ENCODE measurements at places on chromosomes 11 and 22.

- DNase-seq, result no peak
Measured at GRCh38 chr22:17974087-17974486, 50.3 kb downstream of the MICAL3 start.

- DNase-seq, result no peak
Measured at GRCh38 chr11:83371489-83371888, 85.3 kb upstream of the CCDC90B start.

- no peak for DNase-seq
Measured at GRCh38 chr11:120704256-120704750, 192.8 kb downstream of the GRIK4 start.

DNA sequence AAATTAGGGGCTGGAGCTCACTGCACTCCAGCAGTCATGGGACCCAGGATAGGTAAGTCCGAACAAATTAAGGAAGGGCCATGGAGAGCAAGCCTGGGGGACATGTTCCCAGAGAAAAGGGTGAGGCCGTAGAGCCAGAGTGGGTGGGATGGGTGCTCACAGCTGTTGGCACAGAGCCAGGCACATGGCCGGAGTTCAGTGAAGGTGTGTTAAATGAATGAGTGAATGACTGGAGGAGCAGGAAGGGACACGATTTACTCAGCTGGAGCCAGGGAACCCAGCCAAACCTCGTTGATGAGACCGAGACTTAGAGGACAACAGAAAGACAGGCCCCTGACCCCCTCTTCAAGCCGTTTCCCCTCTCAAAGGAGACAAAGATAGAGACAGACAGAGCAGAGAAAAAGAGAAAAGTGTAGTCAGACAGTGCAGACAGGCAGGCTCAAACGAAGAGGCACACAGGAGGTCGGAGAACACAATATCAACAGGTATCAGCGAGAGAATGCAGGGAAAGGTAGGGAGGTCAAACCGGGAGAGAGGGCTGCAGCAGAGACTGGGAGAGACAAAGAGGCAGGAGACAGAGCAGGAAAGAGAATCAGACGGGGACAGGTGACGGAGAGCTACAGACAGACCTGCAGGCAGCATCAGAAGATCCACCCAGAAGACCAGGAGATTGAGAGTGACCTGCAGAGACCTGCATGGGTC, 590 bp downstream of the SLCO2B1 start:
- no peak for DNase-seq

DNA sequence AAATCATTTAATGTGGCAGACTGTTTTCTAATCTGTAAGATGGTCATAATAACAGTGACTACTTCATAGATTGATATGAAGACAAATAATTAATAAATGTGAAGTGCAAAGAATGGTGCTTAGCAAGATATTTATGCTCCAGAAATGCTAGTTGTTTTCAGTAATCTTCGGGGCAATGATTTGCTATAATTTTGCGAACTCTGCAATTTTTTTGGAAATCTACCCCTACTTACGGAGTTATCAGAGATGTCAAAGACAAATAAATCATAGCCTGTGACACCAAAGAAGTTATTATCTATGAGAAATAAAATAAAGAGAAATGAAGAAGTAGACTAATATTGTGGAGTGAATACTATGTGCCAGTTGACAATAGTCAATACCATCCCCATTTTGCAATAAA, 634.1 kb upstream of the LRRC4C start:
- no peak for DNase-seq

DNA sequence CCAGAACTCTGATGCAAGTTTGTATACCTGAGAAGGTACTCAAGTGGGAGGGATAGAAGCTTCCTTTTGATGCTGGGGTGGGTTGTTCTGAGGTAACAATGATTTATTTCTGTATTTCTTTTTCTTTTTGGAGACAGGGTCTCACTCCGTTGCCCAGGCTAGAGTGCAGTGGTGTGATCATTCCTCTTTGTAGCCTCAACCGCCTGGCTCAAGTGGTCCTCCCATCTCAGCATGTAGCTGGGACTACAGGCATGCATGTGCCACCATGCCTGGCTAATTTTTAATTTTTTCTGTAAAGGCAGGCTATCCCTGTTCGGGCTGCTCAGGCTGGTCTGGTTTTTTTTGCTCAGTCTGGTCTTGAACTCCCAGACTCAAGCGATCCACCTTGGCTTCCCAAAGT, 7.9 kb downstream of the KDM2A start:
- no peak for DNase-seq

GRCh38 chr22:42632096-42632495, 8.3 kb downstream of the ATP5MGL start:
- peak; percentile 33 for DNase-seq

DNA sequence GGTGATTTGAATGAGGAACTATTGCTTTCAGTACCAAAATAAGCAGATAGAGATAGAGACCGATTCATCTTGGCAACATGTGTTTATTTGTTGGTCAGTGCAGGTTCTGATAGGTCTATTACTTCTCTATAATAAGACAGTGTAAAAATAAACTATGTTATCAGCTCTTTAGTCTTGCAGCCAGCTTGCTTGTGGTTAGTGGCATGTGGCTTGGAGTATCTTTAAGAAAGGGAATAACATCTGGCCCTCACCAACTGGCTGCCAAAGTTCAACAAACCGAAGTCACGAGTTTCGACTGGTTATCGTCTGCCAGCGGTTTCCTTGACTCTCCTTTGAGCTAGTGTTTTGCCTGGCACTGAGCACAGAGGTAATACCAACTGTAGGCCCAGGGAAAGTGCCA, 71.8 kb downstream of the CTTN start:
- DNase-seq, result no peak

- DNase-seq, result no peak
Measured at GRCh38 chr11:36280531-36280930, 8.7 kb downstream of the COMMD9 start.

- DNase-seq, result no peak
Measured at GRCh38 chr11:20061776-20062175, 98.5 kb downstream of the DBX1 start.

DNA sequence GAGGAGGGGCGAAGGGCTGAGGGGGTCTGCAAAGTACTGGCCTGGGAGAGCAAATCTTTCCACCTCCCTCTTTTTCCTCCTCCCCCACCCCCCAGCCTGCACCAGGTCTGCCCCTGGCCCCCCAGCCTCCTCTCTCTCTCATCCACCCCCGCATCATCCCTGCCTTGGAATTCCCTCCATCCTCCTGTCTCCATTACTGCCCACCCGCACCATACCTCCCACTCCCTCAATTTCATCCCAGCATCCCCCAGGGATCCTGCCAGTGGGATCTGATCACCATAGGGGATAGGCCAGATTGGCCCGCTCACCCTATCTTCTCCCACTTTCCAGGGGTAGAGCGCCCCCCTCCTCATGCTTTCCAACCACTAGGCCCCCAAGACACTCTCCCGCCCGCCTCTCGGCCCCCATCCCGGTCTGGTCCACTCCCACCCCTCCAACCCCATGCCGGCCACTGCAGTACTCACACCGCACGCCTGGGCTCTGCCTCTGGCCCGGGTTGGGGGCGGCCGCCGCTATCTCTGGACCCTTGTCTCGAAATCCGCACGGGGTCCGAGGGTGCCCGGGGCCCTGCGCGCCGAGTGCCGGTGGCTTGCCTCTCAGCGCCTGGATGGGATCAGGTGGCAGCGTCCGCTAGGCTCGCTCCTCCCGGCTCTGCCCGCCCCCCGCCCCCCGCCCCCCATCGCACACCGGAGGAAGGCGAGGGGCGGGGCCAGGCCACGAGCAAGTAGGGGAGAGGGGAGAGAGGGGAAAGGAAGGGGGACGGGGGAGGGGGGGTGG, at the start of gene GAL3ST3:
TSS of gene GAL3ST3 (minus strand) at position 615 of the 777 bp plus-strand sequence. CDS start 3,746 bp downstream, outside the sequence.
- DNase-seq, result no peak

DNA sequence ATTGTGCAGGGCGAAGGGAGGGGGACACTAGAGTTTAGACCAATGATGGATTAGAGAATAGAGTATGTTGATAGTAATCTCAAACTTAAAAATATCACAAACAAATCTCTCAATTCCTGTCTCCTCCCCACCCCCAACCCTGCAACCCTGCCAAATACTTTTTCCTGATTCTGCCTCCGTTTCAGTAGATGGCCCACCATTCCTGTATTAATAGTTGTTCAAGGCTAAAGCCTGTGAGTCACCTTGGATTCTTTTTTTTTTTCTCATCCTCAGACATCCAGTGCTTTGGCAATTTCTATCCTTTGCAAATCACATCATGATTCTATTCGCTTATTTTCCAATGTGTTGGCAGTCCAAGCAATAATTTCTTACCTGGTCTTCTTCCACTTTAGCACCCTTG, 207.9 kb downstream of the DYNC2H1 start:
- DNase-seq, result peak; percentile 13

DNA sequence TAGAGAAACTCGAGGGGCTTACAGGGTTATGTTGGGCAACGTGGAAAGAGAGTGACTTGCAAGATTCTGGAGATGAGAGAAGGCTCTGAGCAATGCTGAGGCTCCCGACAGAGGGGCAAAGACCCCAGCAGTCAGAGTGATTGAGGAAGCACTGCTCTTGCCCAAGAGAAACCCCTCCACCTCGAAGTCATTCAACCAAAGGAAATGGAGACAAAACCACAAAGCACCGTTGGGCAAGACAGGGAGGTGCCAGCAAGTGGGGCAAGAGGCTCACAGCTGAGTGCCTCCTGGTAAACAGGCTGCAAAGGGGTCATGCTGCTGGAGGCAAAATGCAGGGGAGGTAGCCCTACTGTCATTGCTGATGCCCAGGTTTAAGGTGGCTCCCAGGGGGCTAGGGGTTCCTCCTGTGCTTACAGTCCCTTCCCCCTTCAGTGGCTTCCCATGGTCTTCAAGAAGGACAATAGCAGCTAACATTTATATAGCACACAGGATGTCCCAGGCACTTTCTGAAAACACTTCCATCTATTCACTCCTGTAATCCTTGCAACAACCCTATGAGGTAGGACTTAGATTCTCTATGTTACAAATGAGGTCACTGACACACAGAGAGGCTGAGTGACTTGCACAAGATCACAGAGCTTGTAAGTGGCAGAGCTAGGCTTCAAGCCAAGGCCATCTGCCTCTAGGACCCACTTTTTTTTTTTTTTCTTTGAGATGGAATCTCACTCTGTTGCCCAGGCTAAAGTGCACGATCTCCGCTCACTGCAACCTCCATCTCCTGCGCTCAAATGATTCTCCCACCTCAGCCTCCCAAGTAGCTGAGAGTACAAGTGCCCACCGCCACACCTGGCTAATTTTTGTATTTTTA, 18.1 kb upstream of the MYH9 start:
- no peak for DNase-seq

DNA sequence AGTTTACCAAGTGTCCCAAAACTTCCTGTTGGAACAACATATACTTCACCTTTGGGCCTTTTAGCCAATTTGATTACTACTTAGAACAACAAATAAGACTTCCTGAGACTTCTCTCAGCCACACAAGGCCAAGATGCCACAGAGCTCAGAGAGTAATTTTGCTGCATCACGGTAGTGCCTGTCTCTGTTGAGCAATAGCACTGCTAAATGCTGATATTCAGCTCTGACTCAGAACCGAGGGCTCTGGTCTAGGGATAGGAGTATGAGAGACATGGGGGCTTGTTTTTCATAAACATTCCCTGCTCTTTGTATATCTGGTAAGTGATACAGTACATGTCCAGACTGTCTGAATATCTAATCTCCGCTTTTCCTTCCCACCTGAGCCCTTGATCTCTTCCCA, 260.4 kb upstream of the ARHGAP20 start:
- DNase-seq, result peak; percentile 57

DNA sequence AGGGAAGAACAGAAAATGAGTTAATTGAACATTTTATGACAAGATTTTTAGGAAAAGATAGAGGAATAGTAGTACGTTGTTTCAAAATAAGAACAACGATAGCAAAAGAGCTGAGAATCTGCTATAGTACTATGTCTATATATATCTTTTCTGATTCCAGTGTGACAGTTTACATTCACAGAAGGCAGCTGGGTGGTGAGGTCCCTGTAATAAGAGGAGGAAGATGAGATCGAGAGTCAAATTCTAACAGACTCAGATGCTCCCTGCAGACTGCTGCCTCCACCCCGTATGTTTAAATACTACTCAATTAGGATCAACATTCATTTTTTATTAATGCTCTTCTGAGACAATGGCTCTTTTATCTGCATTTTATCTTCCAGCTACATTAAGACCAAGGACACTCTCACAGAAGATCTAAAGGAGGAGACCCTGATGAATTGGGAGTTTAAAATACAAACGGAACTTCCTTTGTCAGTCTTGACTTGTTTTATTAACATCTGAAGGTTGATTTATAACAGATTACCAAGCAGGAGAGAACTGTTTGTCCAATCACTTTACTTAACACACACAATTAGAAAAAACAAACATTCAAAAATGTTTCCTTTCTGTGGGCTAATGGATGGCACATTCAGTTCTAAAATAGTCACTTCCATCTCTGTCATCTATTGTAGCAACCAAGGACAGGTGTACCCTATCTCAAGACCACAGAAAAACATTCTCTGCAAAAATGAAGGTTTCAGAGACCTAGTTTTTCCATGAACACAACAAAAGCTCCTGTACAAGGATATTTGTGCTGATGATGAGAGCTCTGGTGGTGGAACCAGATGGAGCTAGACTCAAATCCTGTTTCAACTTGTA, 240.2 kb downstream of the CADM1 start:
- no peak for DNase-seq

DNA sequence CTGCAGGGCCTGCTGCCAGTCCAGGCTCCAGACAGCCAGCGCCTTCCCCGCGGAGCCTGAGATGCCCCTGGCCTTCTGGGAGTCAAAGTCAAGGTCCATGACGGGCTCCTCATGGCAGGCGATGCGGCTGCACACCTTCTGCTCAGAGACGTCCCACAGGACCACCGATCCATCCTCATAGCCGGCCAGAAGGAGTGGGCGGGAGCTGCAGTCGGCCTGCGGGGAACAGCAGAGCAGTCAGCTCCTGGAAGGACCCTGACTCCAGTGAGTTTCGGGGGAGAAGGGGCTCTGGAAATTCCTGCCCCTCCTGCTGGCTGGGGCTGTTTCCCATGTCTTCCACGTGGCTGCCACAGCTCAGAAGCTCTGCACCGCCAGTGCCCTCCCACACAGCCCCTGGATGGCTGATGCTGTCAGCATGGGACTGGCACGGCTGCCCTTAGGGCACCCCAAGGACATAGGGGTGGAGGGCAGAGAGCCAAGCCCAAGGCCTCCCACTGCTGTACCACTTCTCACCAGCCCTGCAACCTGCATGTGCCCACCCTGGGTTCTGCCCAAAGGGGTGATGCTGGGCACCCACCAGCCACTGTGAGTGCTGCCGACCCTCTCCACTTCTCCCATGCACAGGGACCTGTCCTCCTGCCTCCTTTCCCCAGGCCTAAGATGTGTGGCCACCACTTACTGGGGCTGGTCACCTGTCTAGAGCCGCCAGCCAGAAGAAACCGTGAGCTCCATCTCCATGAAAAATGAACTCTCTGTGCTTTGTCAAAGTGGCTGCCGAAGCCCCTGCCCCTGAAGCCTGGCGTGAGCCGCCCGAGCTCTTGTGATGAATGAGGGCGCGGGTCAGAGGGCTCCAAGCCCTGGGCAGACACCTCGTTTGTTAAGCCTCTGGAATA, 41.7 kb downstream of the TBX1 start:
- no peak for DNase-seq

Data from fibroblast of skin of scalp (primary cell).